NCI-H187 treated with DMSO at 0.1 percent for 48 hours (cell line): ENCODE measurements at places on chromosomes 11 and 22.

- DNase-seq: no peak
Measured at GRCh38 chr11:116774661-116775060, 1.9 kb upstream of the BUD13 start.

GRCh38 chr11:12239804-12240371, 129.5 kb downstream of the MICAL2 start:
- DNase-seq: no peak

DNA sequence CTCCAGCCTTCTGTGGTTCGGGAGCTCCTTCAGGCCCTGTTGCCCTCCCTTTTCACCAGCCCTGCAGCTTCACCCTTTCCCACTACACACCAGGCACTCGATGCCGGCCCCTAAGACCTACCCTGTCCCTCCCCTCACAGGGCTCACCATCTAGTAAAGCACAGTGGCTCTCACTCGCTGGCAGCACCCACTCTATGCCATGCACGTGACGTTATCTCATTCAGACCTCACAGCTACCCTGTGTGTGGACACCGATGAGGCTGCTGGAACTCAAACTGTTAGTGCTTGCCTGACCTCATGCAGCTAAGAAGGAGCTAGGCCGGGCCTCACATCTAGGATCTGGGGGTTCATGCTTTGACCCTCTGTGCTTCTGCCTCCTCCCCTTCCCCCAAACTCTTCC, 45.5 kb downstream of the SCN3B start:
- DNase-seq: no peak

DNA sequence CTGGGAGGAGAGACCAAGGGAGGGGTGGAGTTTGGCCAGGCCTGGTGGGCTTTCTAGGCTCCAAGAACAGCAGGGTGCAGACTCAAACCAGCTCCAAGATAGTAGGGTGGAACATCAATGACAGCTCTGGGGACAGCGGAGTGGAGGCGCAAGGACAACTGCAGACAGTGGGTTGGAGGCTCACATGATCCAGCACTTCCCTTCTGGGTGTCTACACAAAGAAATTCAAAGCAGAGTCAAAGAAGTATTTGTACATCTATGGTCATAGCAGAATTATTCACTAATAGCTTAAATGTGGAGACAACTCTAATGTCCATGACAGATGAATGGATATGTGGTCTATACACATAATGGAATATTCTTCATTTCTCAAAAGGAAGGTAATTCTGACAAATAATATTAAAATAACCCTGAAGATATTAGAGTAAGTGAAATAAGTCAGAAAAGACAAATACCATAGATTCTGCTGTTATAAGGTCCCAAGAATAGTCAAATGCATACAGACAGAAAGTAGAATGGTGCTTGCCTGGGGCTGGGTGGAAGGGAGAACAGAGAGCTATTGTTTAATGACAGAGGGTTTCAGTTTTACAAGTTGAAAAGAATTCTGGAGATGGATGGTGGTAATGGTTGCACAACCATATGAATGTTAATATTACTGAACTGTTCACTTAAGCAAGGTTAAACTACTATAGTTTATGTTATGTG, 5.5 kb upstream of the GAB4 start:
- DNase-seq: no peak

DNA sequence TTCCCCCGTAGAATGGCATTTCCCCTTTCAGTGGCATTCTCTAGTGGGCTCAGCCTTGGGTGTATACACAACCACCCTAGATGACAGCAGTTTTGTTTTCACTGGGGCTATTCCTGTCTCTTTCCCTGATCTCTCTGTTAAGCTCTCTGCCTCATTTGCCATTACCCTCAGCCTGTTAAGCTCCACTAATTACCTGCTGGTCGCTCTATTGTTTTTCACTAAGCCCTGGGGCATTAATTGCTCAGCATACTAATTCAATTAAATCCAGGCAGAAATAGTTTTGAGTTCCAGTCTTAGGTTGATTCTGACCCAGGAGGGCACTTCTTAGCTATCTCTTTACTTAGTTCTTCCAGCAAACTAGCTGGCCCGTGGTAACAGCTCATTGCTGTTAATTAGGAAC, 80.0 kb downstream of the BRD1 start:
- DNase-seq: no peak

- no peak for DNase-seq
Measured at GRCh38 chr11:15816260-15816871, 540.0 kb downstream of the SOX6 start.

- DNase-seq: no peak
Measured at GRCh38 chr22:38718414-38718813, 12.7 kb downstream of the GTPBP1 start.

GRCh38 chr11:10122326-10123197, 171.5 kb downstream of the SBF2 start:
- DNase-seq: no peak

GRCh38 chr11:95341221-95341620, 110.2 kb upstream of the SESN3 start:
- no peak for DNase-seq

GRCh38 chr11:27504205-27504604, 2.4 kb downstream of the LIN7C start:
- DNase-seq: no peak

DNA sequence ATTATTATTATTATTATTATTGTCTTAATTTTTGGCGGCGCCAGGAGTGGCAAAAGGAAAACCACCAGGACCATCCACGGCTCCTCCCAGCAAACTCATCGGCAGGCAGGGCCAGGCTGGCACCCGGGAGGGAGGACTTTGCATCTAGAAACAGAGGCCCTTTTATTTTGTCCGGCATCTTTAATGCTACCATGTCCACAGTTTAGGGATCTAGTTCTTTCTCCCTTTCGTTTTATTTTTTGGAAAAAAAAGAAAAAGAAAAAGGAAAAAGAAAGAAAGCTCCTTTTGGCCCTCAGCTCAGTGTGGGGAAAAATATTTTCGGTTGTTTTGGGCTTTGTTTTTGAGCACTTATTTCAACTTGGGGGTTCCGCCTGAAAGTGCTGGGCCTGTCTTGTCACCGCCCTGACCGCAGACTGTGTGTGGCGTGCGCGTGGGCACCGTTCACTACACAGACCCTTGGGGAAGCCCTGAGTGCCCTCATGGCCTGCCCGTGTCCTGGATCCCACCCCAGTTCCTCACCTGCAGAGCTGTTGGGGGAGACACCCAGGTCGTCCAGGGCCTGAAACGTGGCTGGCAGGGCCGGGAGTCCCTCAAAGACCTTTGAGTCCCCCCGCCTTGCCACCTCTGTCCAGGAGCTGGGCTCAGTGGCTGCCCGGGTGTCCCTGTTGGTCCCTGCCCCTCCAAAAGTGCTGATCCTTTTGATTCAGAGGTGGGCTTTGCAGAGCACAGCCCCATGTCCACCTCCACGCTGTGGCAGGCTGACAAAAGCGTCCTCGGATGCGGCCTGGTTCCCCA, 69.1 kb upstream of the PPARA start:
- no peak for DNase-seq

GRCh38 chr22:38165922-38166593, 15.6 kb downstream of the PLA2G6 start:
- DNase-seq: no peak

DNA sequence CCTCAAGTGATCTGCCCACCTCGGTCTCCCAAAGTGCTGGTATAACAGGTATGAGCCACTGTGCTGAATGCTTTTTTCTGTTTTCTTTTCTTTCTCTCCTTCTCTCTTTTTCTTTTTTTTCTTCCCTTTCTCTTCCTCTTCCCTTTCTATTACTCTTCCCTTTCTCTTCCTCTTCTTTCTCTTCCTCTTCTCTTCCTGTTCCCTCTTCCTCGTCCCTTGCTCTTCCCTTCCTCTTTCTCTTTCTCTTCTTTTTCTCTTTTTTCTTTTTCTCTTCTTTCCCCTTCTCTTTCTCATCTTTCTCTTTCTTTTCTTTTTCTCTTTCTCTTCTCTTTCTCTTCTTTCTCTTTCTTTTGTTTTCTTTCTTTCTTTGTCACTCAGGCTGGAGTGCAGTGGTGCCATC, 1.2 kb downstream of the OOSP1 start:
- no peak for DNase-seq

GRCh38 chr22:41563051-41563711, 2.4 kb downstream of the CSDC2 start:
- DNase-seq: no peak

- DNase-seq: no peak
Measured at GRCh38 chr11:57761301-57762234, at the start of gene CTNND1. CTNND1 (plus strand) TSS chr11:57761802; CDS start chr11:57791479, 29,677 bp downstream.

GRCh38 chr11:17076517-17077239, 789 bp downstream of the RPS13 start:
- DNase-seq: no peak

DNA sequence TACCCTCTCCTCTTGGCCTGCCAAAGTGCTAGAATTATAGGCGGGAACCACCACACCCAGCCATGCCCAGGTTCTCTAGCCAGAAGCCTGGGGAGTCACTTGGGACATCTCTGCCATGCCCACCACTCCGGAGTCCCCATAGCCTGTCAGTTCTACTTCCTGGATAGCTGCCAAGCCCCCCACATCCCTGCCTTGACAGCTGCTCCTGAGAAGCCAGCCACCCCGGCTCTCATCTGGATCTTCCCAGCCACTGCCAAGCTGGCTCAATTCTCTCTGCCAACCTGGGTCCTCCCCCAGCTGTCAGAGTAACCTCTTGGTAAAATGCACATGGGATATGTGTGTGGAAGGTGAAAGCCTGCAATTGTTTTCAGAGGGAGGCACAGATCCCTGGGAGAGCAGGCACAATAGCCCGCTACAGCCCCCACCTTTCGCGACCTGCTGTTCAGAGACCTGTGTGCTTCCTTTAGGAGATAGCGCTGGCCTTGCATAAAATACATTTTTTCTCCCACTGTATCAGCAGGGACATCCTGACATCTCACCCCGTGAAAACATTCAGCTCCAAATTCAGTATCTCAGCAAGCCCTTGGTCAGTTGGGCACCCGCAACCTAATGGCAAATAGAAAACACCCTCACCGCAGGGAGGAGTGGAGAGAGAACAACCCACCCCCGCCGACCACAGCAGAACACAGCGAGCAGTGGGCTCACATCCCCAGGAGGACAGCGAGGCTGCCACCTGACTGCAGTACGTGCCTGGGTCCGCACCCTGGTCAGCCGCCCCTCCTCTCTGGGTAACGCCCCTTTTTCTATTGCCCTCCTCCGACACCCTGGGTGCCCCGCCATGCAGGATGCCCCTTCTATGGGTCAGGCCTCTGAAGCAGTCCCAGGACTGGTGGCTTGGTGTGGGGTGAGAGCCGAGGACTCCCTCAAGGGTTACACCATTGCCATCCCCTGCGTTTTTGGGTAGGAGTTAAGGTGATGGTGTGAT, 1342.2 kb downstream of the BRD1 start:
- DNase-seq: no peak

DNA sequence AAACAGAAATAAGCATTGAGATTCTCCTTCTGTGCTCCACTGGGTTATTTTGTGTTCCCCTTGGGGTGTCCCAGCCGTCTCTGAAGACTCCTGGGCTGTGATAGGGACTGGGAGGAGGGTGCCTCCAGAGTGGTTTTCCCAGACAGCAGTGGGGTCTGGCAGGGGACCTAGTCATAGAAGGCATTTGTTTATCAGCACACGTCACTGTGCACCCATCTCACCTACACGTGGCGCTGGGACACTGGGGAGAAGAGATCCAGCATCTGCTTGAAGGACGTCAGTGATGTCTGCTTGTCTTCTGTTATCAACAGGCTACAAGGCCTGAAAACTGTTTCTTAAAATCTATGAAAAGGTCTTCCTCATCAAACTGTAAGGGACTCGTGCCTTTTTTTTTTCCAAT, 34.2 kb upstream of the PICK1 start:
- DNase-seq: no peak

DNA sequence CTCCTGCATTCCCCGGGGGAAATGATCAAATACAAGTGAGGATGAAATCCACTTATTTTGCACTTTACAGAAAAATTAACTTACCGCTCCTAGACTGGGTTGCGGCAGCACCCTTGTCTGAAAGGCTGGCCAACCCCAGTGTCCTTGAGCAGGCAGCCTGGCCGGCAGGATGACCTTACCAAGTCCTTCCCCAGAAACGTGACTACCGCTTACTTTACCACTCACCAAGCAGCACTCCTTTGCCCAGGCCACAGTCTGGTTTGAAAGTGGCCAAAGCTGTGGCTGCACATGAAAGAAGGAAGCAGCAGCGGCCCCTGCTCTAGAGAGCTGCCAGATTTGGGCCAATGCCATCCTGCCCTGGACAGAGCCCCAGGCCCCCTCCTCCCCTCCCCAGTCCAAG, 20.3 kb downstream of the MYH9 start:
- no peak for DNase-seq
